H9 (cell line): ENCODE measurements at places on chromosomes 7 and 10. TPM values are rescaled to one million over a fixed set of nuclear protein-coding genes. Genes with fewer than 3 reads are reported as not detected.
A peak's percentile ranks its signal among the peaks of the same experiment; 100 is the strongest.

AGBL3 gene
- total RNA-seq, result 1.2 and 2.4 TPM in 2 replicates

- H3K27me3 ChIP-seq, result no peaks in the 10 kb centered on the region
- H3K4me3 ChIP-seq, result no peak overlapping the region
Measured at GRCh38 chr10:12237265-12238220, 41.6 kb downstream of the CDC123 start.

DNA sequence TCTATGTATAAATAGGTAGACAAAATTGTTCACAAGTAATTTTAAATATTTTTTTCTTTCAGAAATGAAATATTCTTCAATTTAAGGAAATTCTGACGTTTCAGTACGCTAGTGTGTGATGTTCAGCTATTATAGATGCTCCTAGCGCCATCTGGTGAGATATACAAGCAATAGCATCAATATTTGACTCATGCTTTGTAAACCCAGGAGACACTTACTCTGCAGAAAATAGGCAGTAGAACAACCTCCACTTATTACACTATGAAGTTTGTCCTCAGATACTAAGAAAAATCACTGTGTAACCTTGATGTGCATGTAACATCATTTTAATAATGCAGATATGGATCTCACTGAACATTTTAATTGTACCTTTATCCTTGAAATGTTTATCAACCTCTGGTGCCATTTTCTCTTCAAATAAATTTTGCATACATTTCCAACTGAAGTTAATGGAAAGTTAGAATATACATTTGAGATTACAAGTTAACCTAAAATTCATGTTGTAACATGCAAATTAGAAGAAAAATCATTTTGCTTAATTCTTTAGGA, 151.5 kb upstream of the FAM3C start:
- H3K27ac ChIP-seq, result no peak overlapping the region
- no peak overlapping the region for H3K4me3 ChIP-seq
- no peak for DNase-seq
- H3K36me3 ChIP-seq, result peaks cover 11% of the 10 kb centered on the region
- H3K4me1 ChIP-seq, result no peaks in the 10 kb centered on the region

- no peaks in the 10 kb centered on the region for H3K27me3 ChIP-seq
- no peaks in the 10 kb centered on the region; the same call in 2 of the 3 replicates for H3K36me3 ChIP-seq
- no peak overlapping the region for H3K27ac ChIP-seq
- H3K4me3 ChIP-seq, result no peak overlapping the region
Measured at GRCh38 chr10:110361800-110362456, 57.2 kb upstream of the SMNDC1 start.

- peaks cover 3% of the 10 kb centered on the region; the same call in 1 of the 2 replicates for H3K36me3 ChIP-seq
- H3K27me3 ChIP-seq, result no peaks in the 10 kb centered on the region
- H3K4me3 ChIP-seq, result no peak overlapping the region
- no peak overlapping the region for H3K27ac ChIP-seq
Measured at GRCh38 chr10:104333032-104333727, 5.1 kb downstream of the ITPRIP start.

- H3K27ac ChIP-seq, result no peak overlapping the region
- H3K4me1 ChIP-seq, result no peaks in the 10 kb centered on the region
- no peaks in the 10 kb centered on the region; the same call in 1 of the 2 replicates for H3K36me3 ChIP-seq
- DNase-seq, result no peak
- H3K4me3 ChIP-seq, result no peak overlapping the region
- no peaks in the 10 kb centered on the region for H3K27me3 ChIP-seq
Measured at GRCh38 chr10:34721208-34721840, 93.8 kb downstream of the PARD3 start.

CHAT gene
- not detected in 2 replicates for total RNA-seq

GRCh38 chr7:50939021-50939420, 156.3 kb upstream of the GRB10 start:
- no peak overlapping the region for H3K27ac ChIP-seq
- H3K4me1 ChIP-seq, result no peaks in the 10 kb centered on the region
- H3K27me3 ChIP-seq, result no peaks in the 10 kb centered on the region
- peaks cover 9% of the 10 kb centered on the region for H3K36me3 ChIP-seq

DNA sequence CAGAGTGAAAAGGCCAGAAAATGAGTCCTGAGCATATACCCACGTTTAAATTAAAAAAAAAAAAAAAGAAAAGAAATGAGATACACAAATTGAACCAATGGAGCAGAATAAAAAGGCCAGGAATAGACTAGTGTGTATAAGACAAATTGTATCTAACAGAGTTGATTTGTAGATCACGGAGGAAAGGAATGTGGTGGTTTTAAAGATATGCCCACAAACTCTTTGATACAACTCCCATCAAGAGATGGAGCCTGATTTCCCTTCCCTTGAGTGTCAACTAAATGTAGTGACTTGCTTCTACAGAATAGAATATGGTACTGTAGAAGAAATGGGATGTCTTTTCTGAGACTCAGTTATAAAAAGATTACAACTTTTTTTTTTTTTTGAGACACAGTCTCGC, 10.4 kb downstream of the SYPL1 start:
- no peak overlapping the region for H3K27ac ChIP-seq
- H3K4me3 ChIP-seq, result no peak overlapping the region
- H3K4me1 ChIP-seq, result no peaks in the 10 kb centered on the region
- no peak for DNase-seq

DNA sequence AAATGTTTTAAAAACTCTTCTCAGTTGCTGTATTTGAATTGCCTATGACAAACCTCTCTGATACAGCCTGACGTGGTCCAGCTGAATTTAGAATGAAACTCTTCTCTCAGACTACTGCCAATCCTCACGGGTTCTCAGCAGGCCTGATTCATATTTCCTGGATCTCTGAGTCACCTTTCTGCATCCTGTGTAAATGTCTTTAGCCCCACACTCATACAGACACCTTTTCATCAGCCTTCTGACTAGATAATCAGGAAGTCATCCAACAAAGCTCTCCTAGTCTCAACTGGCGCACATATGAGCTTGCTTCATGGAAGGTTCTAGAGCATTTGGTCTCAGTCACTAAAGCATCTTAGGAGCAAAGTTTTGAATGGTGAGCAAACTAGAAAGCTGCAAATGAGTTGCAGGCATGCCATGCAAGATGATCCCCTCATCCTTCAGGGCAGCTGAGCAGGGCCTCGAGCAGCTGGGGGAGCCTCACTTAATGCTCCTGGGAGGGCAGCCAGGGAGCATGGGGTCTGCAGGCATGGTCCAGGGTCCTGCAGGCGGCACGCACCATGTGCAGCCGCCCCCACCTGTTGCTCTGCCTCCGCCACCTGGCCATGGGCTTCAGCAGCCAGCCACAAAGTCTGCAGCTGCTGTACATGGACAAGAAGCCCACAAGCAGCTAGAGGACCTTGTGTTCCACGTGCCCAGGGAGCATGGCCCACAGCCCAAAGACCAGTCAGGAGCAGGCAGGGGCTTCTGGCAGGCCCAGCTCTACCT, 182.8 kb downstream of the ARHGAP12 start:
- no peaks in the 10 kb centered on the region for H3K4me1 ChIP-seq
- no peak overlapping the region for H3K27ac ChIP-seq
- H3K4me3 ChIP-seq, result no peak overlapping the region

DNA sequence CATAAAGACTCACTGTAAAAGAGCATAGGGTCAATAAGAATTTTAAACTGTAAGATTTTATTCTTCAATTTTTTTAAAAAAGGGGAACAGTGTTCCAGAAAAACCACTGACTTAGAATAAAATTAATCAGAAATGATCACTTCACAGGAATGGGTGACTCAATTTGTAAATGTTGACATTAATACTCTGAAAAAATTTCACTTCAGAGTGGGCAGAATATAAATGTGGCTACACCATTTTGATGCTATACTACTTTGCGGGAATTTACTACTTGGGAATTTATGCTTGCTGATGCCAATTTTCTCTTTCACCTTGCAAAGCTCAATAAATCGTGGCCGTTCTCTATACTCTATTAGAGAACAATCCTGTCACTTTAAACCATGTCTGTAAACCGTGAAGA, 126.9 kb downstream of the HIBADH start:
- no peak for DNase-seq
- no peaks in the 10 kb centered on the region for H3K27me3 ChIP-seq
- H3K27ac ChIP-seq, result no peak overlapping the region
- no peaks in the 10 kb centered on the region for H3K4me1 ChIP-seq
- no peak overlapping the region for H3K4me3 ChIP-seq

MALRD1 gene
- 0.20 and 0.24 TPM in 2 replicates for total RNA-seq

ATOH7 gene
- 0.20 and 0.29 TPM in 2 replicates for total RNA-seq

ASB10 gene
- not detected in 2 replicates for total RNA-seq

DNA sequence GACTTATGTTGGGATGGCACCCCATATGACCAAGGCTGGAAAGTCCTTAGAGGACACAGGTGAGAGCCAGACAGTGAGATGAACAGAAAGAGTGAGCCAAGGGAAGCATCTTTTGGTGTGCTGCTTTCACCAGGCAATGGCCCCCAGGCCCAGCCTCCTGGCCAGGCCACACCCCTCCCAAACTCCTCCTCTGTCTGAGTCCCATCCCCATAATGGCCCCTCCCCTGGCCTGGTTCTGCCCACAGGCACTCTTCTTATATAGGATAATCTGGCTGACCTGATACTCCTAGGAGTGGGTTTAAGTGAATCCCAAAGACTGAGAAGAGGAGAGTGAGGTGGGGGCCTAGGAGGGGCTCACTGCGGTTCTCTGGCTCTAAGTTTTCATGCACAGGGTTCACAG, 252.5 kb downstream of the RPS24 start:
- H3K36me3 ChIP-seq, result no peaks in the 10 kb centered on the region
- H3K4me1 ChIP-seq, result peaks cover 4% of the 10 kb centered on the region; the same call in 1 of the 2 replicates
- peak; percentile 64 for DNase-seq
- H3K27ac ChIP-seq, result no peak overlapping the region
- no peak overlapping the region for H3K4me3 ChIP-seq
